ELF-1 (cell line): ENCODE measurements at places on chromosomes 2 and 18.

GRCh38 chr2:101827246-101827645 lies 129.7 kb downstream of the MAP4K4 start:
- peak; percentile 21 for DNase-seq

DNA sequence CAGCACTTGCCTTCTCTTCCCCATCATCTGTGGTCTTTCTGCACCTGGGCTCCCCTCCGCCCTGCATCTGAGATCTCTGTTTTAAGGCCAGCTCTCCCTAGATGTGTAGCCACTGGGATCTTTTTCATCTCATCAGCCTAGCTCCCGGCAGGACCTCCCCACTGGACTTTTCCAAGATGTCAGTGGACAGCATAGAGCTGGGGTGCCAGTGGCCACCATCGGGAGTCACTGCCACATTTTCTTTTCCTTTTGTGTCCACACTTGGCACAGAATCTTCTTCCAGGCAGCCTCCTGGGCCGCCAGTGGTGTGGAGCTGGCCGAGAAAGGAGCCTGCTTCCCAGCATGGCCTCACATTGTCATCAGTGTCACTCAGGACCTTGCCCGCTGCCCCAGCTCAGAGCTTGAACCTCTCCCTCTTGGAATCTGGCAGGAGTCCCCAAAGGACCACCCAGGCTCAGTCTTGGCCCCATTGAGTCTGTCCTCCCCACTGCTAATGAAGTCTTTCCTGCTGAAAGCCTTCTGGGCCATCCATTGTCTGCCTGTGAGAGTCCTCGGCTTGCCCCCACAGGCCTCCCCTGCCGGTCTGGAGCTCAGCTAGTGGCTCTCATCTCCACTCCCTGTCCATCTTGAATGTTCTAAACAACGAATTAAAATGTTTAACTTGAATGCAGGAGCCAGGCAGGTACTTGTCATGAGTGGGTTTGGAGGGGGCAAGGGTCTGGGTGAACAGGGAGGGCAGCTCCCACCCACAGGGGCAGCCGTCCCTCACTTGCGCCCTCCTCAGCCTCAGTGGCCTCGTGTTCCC lies 324.4 kb downstream of the GBX2 start:
- no peak for DNase-seq

- peak; percentile 18 for DNase-seq
These were observed 9.7 kb upstream of the IL1RN start for GRCh38 chr2:113117541-113118262.

- DNase-seq = peak; percentile 5
These were observed 346.1 kb upstream of the KYNU start for GRCh38 chr2:142531377-142531776.

DNA sequence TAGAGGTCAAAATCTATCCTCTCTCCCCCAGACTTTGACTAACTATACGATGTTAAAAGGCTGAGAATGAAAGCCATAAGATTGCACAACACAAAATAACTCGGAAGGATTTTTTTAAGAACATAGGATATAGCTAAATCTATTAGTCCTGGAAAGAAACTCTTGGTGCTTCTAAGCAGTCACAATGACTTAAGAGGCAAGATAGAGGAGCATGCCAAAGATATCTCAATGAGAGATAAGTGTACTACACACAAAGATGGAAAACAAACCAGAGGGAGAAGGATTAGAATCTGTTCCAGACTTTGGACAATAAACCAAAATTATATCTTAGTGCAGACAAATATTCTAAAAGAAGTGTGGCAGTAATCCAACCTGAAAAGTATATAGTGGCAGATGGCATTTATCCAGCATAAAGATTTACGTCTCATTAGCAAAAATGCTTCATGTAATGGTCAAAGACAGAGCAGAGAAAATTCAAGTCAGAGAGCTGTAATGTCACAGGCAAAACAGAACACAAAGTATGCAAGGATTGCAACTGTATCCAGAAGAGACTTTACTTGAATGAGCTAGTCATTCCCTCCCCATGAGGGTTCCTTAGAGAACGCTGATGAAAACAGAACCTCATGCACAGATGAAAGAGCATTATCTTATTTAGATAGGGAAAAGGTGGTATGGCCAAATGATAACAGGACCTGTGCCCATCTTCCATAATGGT lies 28.8 kb upstream of the EVA1A start:
- DNase-seq = no peak

- DNase-seq = no peak
These were observed 215.2 kb upstream of the LRRTM1 start for GRCh38 chr2:80519699-80520291.

DNA sequence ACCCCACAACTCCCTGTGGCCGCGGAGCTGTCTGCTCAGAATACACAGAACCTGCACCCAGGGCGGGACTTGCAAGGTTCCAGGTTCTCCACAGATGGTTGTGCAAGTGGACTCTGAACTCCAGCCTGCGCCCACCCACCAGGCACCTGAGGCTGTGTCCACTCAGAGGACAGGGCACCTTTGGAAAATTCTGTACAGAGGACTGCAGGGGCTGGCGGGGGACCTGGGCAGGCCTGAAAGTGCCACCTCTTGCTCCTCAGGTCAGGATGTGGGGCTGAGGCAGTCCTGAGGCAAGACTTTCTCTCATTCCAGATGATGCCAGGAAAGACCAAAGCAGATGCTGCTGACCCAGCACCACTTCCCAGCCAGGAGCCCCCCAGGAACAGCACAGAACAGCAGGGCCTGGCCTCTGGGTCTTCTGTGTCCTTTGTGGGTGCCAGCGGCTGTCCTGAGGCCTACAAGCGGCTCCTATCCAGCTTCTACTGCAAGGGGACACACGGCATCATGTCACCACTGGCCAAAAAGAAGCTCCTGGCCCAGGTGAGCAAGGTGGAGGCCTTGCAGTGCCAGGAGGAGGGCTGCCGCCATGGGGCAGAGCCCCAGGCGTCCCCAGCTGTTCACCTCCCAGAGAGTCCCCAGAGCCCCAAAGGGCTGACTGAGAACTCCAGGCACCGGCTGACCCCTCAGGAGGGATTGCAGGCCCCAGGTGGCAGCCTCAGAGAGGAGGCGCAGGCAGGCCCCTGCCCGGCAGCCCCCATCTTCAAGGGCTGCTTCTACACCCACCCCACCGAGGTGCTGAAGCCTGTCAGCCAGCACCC lies 14.4 kb downstream of the ARID5A start:
- no peak for DNase-seq

- no peak for DNase-seq
These were observed 35.3 kb downstream of the CRACDL start for GRCh38 chr2:98900721-98901120.

- peak; percentile 39 for DNase-seq
These were observed 177.4 kb downstream of the FIGN start for GRCh38 chr2:163558251-163559021.

- DNase-seq = peak; percentile 60
These were observed 1.0 kb downstream of the ZDBF2 start for GRCh38 chr2:206275312-206276055.

- DNase-seq = no peak
These were observed 1108.3 kb upstream of the KLHL29 start for GRCh38 chr2:22276696-22277095.
